ENCODE measurements at places on chromosomes 13 and 19.

DNA sequence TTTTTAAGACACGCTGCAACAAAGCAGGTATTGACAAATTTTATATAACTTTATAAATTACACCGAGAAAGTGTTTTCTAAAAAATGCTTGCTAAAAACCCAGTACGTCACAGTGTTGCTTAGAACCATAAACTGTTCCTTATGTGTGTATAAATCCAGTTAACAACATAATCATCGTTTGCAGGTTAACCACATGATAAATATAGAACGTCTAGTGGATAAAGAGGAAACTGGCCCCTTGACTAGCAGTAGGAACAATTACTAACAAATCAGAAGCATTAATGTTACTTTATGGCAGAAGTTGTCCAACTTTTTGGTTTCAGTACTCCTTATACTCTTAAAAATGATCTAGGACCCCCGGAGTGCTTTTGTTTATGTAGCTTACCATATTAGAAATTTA lies 1.2 kb downstream of the BRCA2 start:
- no peak for DNase-seq

GRCh38 chr19:13980340-13980739 lies 25.8 kb downstream of the RFX1 start:
- no peak for DNase-seq

GRCh38 chr13:57632276-57633140 lies 964 bp downstream of the PCDH17 start:
- no peak for DNase-seq

DNA sequence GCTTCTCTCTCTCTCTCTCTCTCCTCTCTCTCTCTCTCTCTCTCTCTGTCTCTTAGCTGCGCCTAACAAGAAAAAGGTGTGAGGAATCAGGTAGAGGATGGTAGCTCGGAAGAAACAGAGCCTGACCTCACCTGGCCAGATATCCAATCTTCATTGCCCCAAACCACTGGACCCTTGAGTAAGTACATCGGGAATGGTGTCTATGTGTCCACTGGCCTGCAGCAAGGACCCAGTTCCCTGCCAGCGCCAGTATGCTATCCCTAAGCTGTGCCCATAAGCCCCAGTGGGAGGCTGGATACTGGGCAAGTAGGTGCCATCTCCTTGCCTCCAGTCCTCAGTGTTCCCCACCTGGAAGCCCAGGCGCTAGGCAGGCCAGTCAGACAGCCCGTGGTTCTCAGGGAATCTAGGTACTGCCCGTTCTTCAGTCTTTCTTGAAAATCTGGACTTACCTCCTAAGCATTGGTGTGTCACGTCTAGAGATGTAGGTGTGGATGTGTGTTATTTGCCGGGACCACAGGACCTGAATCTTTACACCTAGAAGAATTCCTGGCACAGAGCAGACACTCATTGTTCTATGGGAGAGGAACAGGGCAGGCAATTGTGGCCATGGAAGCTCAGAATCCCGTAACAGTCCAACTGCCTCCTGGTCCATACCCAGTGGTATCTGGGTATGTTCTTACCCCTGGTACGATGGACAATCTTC lies 7.3 kb downstream of the URAD start:
- no peak for DNase-seq

DNA sequence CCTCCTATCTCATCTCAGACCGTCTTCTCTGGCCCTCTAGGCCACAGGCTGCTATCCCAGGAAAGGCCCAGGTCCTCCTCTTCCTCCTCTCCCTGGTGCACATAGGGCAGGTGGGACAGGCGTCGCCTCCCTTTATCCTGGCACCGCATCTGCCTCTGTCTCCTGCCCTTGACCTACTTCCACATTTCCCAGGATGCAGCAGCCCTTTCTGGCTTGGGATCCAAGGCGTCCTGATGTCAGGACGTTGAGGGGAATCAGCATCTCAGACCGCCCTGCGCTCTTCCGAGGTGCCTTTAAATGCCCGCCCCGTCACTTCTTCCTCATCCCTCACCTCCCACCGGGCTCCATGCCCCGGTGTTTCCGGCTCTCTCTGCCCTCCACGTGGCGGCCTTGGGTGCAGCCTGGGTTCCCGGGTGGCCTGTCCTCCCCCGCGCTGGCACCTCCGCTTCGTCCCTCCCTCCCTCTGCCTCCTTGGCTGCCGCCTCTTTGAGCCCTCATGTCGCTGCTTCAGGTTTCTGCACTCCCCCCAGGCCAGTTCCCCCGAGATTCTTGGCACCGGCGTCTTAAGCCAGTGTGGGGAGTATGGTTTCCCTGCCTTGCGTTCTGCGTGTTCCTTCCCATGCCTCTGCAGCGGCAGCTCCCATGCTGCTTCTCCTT lies 66.3 kb downstream of the KDM4B start:
- no peak for DNase-seq

- no peak for DNase-seq
Observed at GRCh38 chr19:18966307-18966706, 25.3 kb upstream of the HOMER3 start.

GRCh38 chr13:51590231-51590970 lies 6.1 kb downstream of the WDFY2 start:
- no peak for DNase-seq

GRCh38 chr13:77786695-77787287 lies 89.3 kb downstream of the SLAIN1 start:
- DNase-seq: no peak

DNA sequence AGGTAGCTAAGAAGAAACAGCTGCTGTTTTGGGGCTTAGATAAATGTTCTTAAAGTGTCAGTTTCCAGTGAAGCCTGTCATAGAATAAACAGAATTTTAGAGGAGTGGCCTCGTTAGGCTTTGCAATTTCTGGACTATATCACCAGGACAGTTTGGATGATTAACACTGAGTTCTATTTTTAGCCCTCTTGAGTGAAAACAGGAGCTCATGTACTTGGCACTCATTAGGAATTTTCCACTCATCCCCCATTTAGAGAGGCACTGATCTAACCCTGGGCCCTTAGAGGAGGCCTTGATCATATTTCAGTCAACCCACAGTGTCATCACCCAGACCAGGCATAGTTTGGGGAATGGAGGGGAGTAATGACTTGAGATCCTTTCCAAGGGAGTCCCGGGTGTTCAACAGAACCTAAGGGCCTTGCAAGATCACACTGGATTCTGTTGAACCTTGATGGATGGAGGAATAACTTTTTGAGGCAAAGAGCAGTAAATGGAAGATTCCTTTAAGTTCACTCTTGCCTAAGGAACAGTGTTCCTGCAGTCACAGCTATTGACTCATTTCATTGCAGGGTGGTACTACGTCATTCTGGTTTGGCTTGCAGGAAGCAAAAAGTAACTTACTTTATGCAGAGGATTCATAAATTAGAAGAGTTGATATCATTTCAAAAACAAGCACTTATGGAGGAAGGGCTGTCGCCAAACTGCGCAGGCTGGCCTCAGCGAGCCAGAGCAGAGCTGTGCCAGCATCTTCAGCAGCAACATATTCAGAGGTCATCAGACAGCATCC lies 160.2 kb downstream of the SLC7A1 start:
- peak; percentile 56 for DNase-seq

DNA sequence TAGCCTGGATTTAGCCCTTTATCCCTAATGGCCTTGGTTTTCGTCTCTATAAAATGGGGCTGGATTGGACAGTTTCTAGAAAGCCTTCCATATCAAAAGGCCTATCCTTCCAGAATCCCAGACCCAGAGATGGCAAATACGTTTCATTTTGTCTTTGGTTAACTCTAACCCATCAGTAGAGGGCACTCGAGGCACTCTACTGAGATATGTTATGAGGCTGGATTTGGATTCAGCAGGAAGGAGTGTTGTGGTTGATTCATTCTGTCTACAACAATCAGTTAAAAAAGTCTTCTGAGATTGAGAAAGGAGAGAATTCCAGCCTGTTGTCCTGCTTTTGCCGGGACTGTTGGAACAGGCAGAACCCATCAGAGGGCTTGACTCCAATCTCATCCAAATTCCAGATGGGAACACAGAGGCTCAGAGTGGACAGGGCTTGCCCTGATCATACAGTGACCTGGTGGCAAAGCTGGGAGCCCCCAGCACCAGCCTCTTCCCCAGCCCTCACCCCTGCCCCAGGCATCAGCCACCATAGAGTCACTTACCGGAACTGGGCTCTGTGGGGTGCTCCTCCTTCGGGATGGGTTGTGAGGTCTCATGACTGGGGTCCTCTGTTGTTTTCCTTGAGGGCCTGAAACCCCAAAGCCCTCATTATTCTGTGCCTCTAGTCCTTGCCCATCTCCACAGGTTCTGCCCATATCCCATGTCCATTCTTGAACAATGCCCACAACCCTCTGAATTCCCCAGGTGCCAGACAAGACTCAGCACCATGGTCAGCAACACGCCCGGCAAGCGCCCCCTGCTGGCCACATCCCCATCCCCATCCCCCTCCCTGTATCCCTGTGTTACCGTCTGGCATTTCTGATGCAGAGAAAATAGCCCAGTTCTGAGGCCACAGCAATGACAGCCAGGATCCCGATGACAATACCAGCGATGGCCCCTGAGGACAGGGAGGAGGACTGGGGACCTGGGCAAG lies 12.3 kb upstream of the ZNF180 start:
- peak; percentile 57 for DNase-seq

DNA sequence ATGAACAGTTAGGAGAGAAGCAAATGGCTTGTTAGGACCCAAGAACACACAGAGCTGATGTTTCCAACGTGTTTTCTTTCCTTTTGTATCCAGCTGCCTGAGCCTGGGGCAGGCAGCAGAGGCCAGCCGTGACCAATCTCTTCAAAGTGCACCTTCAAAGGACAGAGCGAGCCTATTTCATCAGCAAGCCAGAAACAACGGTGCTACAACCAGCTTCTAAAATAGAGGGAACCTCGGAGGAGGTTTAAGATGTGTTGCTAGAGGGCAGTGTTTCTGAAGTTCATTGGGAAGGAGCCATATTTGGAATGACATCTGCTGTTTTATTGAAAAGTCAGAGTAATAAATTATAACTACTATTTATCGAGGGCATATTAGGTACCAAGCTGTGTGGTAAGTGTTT lies 56.2 kb upstream of the RFC3 start:
- DNase-seq: peak; percentile 8

DNA sequence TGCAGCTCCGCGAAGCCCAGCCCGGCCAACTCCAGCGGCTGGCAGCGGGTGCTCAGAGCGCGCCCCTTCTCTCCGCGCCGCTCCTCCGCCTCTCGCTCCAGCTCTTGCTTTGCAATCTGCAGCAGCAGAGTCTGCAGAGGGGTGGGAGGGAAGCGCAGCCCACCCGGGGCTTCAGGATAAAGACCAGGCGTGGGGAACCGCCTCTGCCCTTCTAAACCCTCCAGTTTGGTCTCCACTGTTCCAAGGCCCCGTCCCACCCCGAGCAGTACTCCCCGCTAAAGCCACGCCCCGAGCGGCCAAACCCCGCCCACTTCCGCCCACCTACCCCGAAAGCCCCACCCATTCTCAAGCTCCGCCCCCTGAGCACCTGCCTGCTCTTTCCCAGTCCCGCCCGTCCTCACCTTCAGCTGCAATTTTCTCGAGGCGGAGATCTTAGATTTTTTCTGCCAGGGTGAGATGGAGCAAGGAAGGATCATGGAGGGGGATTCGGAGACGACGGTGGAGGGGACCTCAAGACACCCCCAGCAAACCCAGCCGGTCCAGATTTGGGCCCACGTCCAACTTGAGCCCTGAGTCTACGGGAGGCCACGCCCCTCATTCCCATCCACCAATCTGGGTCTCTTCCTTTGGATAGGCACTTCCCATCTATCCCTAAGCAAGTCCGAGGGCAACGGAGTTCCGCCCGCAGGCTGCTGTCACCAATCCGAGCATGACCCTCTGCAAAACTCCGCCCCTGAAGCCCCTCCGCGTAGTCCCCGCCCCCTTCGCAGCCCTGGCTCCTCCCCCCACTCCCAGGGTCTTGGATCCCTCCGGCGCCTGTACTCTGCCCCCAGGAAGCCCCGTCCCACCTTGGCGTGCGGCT lies 1.1 kb downstream of the TNNI3 start:
- DNase-seq: peak; percentile 79

GRCh38 chr19:49368711-49369358 lies 5.2 kb downstream of the DKKL1 start:
- DNase-seq: no peak

- no peak for DNase-seq
Observed at GRCh38 chr19:55014714-55015113, 23.4 kb downstream of the GP6 start.

GRCh38 chr13:110455941-110456340 lies 105.6 kb downstream of the RAB20 start:
- peak; percentile 74 for DNase-seq

DNA sequence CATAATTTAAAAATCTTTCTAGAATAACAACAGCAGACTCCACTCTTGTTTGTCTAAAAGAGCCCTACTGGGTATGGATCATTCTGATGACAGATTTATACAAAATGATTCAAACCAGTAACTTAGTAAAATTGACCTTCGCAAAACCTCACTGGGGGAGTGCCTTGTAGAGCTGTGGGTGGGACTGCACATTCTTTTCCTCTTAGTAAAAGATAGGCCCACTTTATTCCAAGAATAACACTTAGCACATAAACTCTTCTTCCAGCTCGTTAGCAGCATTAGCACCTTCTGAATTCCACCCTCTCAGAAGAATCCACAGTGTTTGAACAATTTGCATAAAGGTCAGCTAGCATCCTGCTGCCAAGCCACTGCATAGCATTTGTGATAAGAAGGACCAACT lies 106.8 kb downstream of the STOML3 start:
- DNase-seq: no peak

DNA sequence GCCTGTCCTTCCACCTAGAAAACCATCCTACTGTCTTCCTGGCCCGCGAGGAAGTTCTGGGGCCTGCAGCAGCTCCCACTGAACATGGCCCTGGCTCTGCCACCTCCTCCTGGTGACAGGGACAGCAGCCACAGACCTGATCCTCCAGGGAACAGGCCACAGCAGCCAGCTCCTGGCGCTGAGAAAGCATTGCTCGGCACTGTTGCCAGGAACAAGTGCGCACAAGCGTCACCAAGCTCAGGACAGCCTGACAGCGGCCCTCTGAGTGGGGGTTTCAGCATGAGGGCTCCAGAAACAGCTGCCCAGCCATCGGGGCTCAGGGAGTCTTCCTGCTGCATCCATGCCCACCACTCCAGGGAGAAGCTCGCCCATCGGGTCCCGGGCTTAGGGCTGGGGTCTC lies 21.9 kb downstream of the AP3D1 start:
- no peak for DNase-seq

DNA sequence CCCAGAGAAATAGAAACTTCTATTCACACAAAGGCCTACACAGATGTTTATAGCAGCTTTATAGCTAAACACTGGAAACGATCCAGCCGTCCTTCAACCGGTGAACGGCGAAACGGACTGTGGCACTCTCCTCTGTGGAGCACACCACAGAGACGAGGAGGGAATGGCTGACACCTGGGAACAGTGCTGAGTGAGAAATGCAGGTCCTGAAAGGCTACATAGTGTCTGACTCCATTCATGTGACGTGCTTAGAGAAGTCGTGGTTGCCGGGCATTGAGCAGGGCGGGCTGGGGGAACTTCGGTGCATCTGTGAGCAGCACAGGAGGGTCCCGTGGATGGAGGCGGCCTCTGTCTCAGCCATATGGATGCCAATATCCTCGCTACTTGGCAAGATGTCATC lies 3.1 kb upstream of the GRK1 start:
- no peak for DNase-seq

DNA sequence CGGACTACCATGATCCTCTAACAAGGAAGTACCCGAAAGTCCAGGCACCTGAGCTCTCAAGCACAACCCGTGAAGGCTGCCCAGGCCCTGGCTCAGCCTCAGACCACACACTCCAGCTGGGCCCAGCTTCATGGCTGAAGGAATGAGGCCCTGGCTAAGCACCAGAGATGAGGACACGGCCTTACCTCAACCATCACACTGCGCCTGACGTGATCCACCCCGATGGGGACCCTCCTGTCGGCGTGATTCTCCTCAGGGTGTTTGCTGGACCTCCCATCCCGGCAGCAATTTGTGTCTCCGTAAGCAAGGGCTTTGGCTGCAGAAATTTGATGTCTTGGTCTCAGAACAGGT lies 56.5 kb downstream of the F2RL3 start:
- DNase-seq: no peak
